Pancreas (tissue), 10 donors: ENCODE measurements at places on chromosomes 3 and 15. TPM values are rescaled to one million over a fixed set of nuclear protein-coding genes. Genes with fewer than 3 reads are reported as not detected.

The THBS1 gene
- total RNA-seq = 78.8 TPM

The WNT5A gene
- total RNA-seq = 5.9 TPM

The TMEM40 gene
- total RNA-seq = not detected

The SLC22A14 gene
- total RNA-seq = not detected

The CD80 gene
- 0.25 TPM for total RNA-seq

The DNAJA4 gene
- 3.3 TPM for total RNA-seq
